ENCODE measurements at places on chromosomes 6 and 20. TPM values are rescaled to one million over a fixed set of nuclear protein-coding genes. Genes with fewer than 3 reads are reported as not detected.

- H3K36me3 ChIP-seq: no peaks in the 10 kb centered on the region
- H3K27ac ChIP-seq: no peak overlapping the region
- H3K4me1 ChIP-seq: peaks cover 26% of the 10 kb centered on the region
- no peak for DNase-seq
These were observed 410.0 kb upstream of the SULF2 start for GRCh38 chr20:48195121-48195870.

DNA sequence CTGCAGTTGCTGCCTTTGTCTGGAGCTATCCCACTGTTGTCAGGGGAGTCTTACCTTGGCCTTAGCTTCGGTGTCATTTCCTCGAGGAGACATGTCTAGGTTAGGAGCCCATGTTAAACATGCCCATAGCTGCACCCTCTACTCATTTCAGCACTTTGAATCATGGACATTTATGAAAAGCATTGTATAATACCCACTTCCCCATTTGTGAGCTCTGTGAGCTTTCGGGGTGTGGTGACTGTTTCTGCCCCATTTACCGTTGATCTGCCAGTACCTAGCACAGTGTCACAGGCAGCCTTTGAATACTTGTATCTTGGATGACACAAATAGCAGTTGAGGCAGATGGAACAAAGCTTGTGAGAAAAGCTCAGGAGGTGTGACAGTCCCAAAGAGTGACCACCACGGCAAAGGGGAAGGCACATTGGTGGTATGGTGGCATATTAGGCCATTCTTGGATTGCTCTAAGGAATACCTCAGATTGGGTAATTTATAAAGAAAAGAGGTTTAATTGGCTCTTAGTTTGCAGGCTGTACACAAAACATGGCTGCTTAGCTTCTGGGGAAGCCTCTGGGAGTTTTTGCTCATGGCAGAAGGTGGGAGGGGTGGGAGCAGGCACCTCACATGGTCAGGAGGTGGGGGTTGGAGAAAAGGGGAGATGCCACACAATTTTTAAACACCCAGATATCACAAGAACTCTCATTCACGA is 42.0 kb downstream of the JARID2 start:
- H3K27ac ChIP-seq: no peak overlapping the region
- H3K4me3 ChIP-seq: no peak overlapping the region
- H3K36me3 ChIP-seq: no peaks in the 10 kb centered on the region
- H3K27me3 ChIP-seq: no peaks in the 10 kb centered on the region

GRCh38 chr20:63577317-63577894 is 3.4 kb upstream of the HELZ2 start:
- H3K4me3 ChIP-seq: no peak overlapping the region
- H3K4me1 ChIP-seq: peaks cover 26% of the 10 kb centered on the region
- no peak for DNase-seq
- no peaks in the 10 kb centered on the region for H3K27me3 ChIP-seq
- no peak overlapping the region for H3K27ac ChIP-seq

DNA sequence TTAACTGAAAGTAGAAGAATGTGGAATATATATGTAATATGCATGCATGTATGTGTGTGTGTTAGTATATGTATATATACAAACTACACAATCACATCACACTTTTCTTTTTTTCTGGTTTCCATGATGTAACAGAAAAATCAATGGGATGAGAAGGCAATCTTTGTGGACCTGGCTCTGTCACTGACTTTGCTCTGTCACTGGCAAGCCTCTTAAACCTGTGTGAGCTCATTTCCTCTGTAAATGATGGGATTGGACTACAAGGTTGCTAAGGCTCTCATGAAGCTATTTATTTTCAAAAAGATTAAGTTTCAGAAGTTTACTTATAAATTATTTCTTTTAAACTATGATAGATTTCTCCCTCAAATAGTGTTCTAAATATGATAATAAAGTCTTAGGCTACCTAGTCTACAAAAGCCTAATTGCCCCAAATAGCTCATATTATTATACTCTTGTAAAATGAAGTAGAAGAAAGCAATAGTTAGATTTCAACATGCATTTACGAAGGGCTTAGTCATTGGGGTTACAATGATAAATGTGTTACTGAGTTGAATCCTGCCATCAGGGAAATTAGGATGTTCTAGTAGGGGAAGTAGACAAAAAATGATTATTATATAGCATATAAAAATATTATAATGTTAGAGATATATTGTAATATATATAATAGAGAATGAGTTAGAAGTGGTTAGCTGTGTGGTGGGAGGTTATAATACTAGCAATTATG is 129.3 kb downstream of the AFG1L start:
- no peak overlapping the region for H3K4me3 ChIP-seq
- H3K4me1 ChIP-seq: no peaks in the 10 kb centered on the region
- H3K27me3 ChIP-seq: no peaks in the 10 kb centered on the region
- DNase-seq: no peak
- H3K36me3 ChIP-seq: no peaks in the 10 kb centered on the region

GRCh38 chr20:48319943-48320584 is 507.7 kb downstream of the PREX1 start:
- no peak overlapping the region for H3K27ac ChIP-seq
- no peaks in the 10 kb centered on the region for H3K36me3 ChIP-seq

CRISP3 gene
- not detected for total RNA-seq

DNA sequence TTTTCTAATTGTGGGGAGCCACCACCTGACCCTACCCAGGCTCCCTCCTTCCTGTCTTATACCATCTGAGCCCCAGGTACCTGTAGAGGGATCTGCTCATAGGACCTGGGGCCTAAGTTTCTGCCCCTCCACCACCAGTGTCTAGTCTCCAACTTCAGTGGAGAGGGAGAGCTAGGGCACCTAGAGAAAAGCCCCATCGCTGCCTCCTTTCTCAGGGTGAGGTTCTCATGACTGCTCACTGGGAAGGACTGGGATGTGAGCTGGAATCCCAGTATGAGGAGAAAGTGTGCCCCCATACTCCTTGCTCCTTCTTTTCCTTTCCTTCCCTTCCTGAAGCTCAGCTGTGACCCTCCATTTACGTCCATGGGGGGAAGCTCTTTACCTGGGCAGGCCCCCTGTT is 231.6 kb downstream of the LRFN2 start:
- no peaks in the 10 kb centered on the region for H3K4me1 ChIP-seq
- H3K27ac ChIP-seq: no peak overlapping the region
- DNase-seq: peak; percentile 86
- peaks cover 12% of the 10 kb centered on the region for H3K27me3 ChIP-seq

GRCh38 chr6:107321793-107322192 is 137.6 kb downstream of the PDSS2 start:
- no peaks in the 10 kb centered on the region for H3K27me3 ChIP-seq
- H3K36me3 ChIP-seq: no peaks in the 10 kb centered on the region
- DNase-seq: no peak
- no peak overlapping the region for H3K4me3 ChIP-seq
- H3K27ac ChIP-seq: no peak overlapping the region

- H3K36me3 ChIP-seq: no peaks in the 10 kb centered on the region
- no peak overlapping the region for H3K4me3 ChIP-seq
- no peaks in the 10 kb centered on the region for H3K27me3 ChIP-seq
These were observed 24.5 kb downstream of the ARID1B start for GRCh38 chr6:156801712-156802111.

BMP6 gene
- total RNA-seq: 5.1 TPM

C4A gene
- 109 TPM for total RNA-seq

GRCh38 chr6:85436411-85436810 is 13.5 kb upstream of the NT5E start:
- no peak overlapping the region for H3K4me3 ChIP-seq
- H3K27ac ChIP-seq: no peak overlapping the region
- H3K36me3 ChIP-seq: no peaks in the 10 kb centered on the region
- H3K4me1 ChIP-seq: no peaks in the 10 kb centered on the region

DNA sequence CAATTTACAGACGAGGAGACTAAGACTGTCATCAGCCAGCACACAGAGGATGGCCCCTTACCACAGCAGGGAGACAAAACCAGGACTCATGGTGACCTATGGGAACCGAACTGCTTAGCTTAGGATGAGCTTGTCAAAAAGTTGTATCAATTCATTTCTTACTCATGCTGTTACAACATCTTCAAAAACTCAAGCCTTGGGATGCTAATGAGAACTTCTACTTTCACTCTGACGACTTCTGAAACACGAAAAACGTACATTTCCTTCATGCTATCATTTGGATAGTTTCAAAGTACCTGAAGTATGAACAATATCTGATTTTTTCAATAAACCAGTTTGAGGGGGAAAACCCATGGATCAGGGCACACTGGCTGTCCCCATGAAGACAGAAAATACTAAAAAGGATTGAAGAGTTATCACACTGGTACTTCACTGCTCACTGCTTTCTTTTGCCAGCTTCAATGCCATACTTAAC is 31.9 kb downstream of the HIVEP2 start:
- no peak overlapping the region for H3K27ac ChIP-seq
- H3K27me3 ChIP-seq: no peaks in the 10 kb centered on the region
- H3K4me1 ChIP-seq: no peaks in the 10 kb centered on the region
- H3K4me3 ChIP-seq: no peak overlapping the region

DNA sequence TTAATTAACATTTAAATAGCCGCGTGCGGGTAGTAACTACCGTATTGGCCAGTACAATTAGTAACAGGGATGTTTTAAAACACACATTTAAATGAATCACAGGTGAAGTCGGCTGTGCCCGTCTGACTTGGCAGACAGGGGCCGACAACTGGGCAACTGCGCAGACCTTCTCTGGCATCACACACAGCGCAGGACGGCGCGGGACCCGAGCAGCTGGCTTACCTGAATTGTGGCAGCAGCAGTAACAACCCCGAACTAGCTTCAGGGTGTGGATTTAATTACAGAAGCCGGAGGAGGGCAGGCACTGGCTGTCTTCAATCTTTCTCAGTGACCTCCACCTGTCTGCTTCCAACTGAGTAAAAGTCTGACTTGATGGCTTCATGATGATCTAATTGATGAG is 91.7 kb downstream of the DACT2 start:
- no peaks in the 10 kb centered on the region for H3K36me3 ChIP-seq
- no peak for DNase-seq
- no peak overlapping the region for H3K4me3 ChIP-seq
- no peak overlapping the region for H3K27ac ChIP-seq
- H3K27me3 ChIP-seq: no peaks in the 10 kb centered on the region

Data from esophagus muscularis mucosa (tissue), 4 donors.